NCI-H2081 treated with DMSO at 0.1 percent for 48 hours (cell line): ENCODE measurements at places on chromosomes 12 and 14.

GRCh38 chr14:50082784-50083466, 33.4 kb downstream of the VCPKMT start:
- DNase-seq: no peak

GRCh38 chr12:81942594-81942993, 183.4 kb upstream of the PPFIA2 start:
- no peak for DNase-seq

DNA sequence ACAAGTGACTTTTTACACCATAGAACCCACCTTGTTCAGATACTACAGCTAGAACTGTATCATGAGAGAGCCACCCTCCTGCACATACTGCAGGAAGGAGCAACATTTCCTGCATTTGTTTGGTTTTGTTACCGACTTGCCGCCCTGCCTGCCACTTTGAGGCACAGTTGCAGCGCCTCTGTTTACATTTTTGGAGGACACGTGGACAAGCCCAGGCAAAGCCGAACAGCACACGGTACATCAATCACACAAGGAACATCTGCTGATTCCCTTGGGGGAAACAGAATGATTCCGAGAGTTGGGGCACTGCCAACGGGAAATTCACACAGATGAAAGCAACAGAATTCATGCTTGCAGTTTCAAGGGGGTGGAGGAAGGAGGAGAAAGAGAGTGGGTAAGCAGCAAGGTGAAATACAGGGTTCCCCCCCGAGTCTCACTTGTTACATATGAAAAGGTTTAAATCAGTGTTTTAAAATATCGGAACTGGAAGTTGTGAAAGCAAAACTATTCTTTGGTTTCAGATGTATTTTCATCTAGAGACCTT, 110.7 kb downstream of the BTG1 start:
- no peak for DNase-seq

GRCh38 chr12:113103756-113104450, 31.7 kb downstream of the RASAL1 start:
- DNase-seq: no peak

GRCh38 chr12:109288571-109288970, 20.5 kb downstream of the FOXN4 start:
- DNase-seq: no peak

GRCh38 chr12:128928361-128928760, 75.1 kb downstream of the GLT1D1 start:
- no peak for DNase-seq

DNA sequence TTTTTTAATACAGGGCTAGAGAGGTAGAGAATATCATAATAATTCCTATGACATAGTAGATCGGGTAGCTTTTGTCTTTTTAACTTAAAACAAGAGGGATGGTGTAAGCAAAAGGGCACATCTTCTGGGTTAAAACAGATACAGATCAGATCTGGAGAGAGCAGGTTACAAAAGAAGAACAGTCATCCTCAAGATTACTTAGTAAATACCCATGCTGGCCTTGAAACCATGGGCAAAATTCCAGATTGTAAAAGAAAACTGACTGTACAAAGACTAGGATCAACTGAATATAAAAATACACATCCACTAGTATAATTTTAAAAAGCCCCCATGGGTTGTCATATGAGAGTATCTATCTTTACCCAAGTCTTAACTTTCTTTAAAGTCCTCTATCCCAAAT, 76.7 kb downstream of the MED13L start:
- no peak for DNase-seq

- DNase-seq: no peak
Measured at GRCh38 chr14:32900547-32900946, 38.1 kb upstream of the NPAS3 start.

DNA sequence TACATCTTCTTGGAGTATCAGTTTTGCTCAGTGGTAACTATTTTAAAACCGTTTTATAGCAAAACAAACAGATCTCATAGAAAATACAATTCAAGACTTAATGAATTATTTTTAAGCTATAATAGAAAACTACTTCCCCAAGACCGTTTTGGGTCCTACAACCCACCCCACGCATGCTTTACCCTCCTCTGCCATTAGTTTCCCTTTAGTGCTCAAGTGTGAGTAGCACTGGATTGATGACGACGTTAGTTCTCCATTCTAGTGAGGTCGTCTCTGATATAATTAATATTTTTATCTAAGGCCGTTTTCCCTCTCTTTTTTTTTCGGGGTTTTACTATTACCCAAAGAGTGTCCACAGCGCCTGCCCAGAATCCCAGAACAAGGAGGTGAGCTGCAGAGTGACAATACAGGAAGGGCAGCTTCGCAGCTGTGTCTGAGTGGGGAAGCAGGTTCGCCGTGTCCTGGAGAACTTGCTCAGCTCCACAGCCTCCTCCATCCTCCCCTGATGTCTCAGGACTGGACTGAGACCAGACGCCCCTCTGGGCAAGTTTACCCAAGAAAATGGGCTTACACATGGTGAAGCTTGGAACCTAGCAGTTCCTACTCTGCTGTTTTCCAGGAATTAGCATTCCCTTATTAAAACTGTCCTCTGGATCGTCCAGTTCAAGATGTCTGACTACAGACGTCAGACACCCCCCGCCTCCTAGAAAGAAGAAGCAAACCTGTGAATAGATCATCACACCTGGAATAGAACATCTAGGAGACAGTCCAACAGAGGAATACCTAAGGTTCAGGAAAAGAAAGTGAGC, 31.9 kb upstream of the MON2 start:
- no peak for DNase-seq

- DNase-seq: no peak
Measured at GRCh38 chr12:103697971-103698751, 111.1 kb downstream of the STAB2 start.

DNA sequence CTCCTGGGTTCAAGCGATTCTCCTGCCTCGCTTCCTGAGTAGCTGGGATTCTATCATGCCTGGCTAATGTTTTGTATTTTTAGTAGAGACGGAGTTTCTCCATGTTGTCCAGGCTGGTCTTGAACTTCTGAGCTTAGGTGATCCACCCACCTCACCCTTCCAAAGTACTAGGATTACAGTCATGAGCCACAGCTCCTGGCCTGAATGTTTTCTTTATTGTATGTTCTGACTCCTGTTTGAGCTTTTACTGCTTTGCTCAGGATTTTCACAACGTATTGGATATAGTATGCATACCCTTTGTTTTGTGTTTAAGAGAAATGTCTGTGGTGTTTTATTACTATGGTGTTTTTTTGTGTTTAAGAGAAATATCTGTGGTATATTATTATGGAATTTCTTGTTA, 37.2 kb downstream of the ATF7IP start:
- DNase-seq: no peak

DNA sequence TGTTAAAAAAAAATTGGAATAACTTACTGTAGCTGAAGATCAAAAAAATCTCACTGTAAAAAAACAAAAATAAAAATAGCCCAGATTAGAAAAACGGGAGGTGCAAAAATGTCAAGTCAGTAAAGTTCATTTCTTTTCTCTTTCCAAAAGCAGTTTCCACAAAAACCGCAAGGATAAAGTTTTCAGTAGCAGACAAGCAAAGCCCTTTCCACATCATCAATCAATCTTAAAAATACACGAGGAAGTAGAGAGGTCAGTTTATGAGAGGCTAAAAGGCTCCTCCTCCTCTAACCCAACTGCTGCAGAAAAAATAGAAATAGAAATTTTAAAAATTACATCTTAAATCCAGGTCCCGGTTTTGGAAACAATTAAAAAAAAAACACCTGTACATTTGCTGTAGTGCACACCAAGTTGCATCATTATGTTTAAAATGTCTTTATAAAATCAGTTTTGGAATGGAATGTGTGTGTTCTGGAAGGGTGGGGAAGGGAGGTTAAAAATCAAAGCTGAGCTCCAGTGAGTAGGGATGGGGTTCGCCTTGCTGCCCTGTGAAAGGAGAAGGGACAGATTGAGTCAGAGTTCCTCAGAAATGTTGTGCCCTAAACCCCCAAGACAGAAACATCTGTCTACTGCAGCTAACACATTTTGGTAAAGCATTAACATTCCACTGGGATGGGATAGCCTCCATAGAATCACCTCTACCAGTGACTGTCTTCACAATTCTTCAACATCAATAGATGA, 5.8 kb downstream of the HNRNPC start:
- no peak for DNase-seq

DNA sequence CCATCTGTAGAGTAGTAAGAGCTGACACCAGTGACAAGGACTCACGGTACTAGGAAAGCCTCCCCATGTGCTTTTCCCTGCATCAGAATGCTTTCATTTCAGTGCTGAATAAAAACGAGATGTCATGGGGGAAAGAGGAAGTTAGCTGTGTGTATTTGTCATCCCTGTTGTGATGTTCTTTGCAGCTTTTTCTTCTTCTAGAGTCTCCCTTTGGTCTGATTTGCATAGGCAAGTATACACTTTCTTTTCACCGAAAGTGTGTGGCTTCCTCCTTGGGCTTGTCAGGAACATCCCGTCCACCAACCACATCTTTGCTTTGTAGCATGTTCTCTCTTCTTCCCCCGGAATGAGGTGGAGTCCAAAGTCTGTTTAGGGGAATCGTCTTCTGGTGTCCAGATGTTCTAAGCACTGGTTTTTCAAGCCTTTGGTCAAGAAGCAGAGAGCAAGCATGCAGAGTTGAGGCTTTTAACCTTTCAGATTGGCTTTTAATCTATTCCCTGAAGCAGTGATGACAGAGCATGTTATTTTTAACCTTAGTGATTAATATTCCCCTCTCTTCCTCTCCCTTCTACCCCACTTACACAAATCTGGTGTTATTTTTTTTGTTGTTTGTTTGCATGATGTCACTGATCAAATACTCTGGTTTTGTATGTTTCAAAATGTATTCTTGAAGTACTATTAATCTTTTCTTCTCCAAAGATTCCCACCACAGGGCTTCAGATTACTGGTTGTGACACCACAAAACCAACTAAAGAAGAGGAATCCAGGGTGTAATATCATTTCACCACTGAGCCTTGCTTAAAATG, 163.4 kb downstream of the SAMD4A start:
- no peak for DNase-seq

DNA sequence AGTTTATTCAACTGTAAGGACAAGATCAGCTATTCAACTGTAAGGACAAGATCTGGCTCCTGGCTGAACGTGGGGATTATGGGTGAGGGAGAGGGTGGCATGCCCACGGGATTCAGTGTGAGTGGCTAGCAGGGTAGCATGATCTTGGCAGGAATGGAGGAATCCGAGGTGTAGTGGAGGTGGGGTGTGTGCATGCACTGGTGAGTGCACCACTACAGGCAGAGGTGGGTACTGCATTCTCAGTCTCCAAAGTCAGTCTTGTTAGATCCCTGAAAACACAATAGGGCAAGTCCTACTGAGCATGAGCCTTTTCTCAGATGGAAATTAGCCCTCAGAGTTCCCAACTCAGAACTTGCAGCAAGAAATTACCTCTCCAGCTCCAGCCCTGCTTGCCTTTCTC, 32.2 kb upstream of the DCD start:
- no peak for DNase-seq
